ENCODE measurements at places on chromosomes 4 and X.

- DNase-seq: no peak
Measured at GRCh38 chr4:86587381-86588140, 6.6 kb upstream of the PTPN13 start.

- DNase-seq: no peak
Measured at GRCh38 chr4:47101453-47101852, 70.1 kb downstream of the GABRB1 start.

- no peak for DNase-seq
Measured at GRCh38 chrX:96373047-96373355, 311.6 kb upstream of the DIAPH2 start.

- DNase-seq: no peak
Measured at GRCh38 chr4:31272331-31273061, 552.3 kb downstream of the PCDH7 start.

GRCh38 chr4:163467082-163467770 is 6.3 kb downstream of the TKTL2 start:
- DNase-seq: no peak

DNA sequence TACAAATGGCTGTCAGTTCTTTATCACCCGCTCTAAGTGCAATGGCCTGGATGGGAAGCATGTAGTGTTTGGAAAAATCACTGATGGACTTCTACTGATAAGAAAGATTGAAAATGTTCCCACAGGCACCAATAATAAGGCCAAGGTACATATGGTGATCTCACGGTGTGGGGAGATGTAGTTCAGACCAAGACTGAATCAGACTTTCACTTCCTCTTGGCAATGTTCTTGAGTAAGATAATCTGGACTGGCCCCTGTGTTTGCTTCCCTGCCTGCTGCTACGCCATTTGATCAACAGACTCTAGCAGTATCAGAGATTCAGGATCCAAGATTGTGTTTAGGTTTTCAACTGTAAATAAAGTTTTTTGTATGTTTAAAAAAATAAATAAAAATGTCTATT is 682.2 kb upstream of the AMOT start:
- no peak for DNase-seq

GRCh38 chrX:154751203-154751668 is 359 bp upstream of the GAB3 start:
- DNase-seq: no peak

DNA sequence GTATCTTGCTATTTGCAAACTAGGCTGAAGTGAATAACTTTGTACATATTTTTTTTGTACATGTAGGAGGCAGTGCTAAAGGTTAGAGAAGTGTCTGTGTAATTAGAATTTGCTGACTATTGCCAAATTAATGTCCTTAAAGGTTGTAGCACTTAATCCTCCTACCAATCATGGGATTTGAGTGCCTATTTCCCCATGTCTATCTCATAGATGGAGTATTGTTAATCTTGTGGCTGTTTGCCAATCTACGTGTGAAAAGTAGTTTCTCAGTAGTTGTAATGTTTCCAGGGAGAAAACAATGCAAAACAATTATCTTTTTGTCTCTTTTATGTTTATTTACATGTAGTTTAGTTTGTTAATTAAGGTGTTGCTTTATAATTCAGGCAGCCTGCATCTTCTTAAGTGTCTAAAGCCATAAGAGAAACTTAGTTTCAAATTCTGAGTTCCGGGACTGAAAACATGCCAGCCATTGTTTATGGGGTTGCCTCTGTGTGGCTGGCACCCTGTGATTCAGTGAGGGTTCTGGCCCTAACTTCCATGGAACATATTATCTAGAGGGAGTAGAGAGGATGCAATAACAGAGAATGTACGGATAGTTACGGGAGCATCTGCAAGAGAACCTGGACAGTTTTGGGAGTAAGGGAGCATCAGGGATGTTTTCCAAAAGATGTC is 142.4 kb downstream of the KLHL8 start:
- DNase-seq: no peak

- DNase-seq: no peak
Measured at GRCh38 chrX:71214604-71215337, 8.3 kb upstream of the GJB1 start.

GRCh38 chr4:132662456-132662855 is 486.6 kb upstream of the PCDH10 start:
- DNase-seq: no peak

DNA sequence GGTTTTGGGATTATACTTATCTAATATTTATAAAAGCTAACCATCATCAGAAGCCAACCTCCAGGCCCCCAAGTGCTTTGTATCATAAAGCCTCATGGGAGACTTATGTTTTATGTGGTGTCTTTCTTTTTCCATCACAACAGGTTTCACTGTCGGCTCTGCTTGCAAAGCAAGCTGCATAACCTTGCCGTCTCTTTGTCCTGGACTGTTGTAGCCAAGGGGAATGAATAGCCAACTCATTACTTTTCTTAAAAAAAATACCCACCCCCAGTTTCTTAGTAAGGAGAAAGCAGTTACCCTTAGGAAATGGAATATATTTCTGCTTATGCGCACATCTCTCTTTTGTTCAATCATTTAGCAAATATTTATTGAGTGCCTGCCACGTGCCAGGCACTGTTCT is 40.7 kb downstream of the FAM184B start:
- DNase-seq: no peak

DNA sequence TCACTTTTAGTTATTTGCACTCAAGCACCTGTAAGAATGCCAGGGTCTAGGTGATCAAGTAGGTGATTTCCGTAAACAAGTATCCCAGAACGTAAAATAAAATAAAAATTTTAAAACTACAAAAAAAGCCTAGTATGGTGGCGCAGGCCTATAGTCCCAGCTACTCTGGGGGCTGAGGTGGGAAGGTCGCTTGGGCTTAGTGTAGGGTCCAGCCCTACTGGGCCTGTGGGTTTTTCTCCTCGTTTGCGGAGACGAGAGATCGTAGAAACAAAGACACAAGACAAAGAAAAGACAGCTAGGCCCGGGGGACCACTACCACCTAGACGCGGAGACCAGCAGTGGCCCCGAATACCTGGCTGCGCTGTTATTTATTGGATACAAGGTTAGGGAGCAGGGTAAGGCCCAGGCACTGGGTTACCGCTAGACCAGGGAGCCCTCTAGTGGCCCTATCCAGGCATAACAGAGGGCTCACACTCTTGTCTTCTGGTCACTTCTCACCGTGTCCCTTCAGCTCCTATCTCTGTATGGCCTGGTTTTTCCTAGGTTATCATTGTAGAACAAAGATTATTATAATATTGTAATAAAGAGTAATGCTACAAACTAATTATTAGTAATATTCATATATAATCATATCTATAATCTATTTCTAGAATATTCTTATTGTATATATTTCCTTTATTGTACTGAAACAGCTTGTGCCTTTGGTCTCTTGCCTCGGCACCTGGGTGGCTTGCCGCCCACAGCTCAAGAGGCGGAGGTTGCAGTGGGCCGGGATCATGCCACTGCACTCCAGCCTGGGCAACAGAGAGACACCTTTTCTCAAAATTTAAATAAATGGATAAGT is 38.4 kb downstream of the SAGE1 start:
- DNase-seq: no peak

DNA sequence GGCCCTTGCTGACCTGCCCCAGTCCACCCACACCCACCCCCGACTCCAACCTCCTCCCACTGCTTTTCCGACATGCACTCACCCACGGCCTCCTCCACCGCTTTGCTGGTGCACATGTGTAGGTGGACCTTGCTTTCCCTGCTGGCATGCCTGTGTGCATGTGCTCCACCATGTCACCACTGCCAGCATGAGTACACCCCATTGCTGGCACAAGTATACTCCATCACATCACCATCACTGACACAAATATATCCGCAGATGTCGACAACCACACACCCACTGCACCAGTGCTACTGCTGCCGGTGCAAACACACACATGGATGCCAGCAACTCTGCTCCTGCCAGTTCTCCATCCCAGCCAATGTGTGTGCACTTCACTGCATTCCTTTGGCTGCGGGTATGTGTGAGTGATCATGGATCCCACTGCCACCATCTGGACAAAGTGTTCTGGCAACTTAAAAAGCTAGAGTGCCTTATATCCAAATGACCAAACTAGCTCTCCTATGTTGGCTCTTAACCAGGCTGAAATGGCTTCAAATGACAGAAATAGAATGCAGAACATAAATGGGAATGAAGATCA is 1072.3 kb downstream of the RAPGEF2 start:
- DNase-seq: no peak

DNA sequence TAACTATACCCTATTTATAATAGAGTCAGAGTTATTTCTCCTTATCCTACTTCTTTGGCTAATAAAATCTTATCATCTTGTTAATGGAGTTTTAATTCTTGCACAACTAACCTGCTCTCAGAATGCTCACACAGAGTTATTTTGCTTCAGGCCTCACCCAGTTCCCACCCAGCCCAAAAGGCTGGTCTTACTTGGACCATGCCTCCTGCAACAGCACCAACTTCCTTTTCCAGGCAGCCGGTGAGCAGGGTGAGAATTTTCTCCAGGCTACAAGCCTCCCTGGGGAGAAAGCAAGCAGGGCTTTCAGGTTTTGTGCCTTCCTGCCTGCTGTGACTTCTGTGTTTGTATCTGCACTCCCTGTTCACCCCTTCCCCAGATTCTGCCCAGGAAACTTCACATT is 29.1 kb upstream of the BANK1 start:
- no peak for DNase-seq

- DNase-seq: no peak
Measured at GRCh38 chr4:29326816-29327215, 1393.4 kb upstream of the PCDH7 start.

GRCh38 chr4:16160457-16160856 is 65.8 kb downstream of the TAPT1 start:
- no peak for DNase-seq

- DNase-seq: no peak
Measured at GRCh38 chr4:38891051-38891983, 23.7 kb downstream of the FAM114A1 start.

DNA sequence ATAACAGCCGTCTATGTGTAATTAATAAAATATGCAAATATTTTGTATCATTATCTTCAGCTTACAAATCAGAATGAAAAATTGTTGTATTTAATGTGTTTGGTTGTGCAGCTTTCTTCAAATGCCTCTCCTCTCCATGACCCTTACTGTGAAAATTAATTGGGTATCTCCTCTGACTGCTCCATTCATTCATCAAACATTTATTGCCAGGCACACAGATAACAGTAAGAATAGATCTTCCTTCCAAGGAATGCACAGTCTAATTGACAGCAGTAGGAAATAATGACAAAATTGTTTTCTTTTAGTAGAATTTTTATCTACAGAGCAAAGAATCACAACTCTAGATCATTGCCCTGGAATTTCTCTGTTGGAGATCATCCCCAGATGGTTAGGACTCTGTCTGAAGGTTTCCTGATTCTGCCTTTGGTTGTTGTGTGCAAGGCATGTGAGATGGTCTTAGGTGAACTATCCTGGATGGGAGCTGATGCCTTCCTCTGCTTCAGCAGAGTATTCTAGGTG is 395.0 kb upstream of the FAT1 start:
- no peak for DNase-seq

DNA sequence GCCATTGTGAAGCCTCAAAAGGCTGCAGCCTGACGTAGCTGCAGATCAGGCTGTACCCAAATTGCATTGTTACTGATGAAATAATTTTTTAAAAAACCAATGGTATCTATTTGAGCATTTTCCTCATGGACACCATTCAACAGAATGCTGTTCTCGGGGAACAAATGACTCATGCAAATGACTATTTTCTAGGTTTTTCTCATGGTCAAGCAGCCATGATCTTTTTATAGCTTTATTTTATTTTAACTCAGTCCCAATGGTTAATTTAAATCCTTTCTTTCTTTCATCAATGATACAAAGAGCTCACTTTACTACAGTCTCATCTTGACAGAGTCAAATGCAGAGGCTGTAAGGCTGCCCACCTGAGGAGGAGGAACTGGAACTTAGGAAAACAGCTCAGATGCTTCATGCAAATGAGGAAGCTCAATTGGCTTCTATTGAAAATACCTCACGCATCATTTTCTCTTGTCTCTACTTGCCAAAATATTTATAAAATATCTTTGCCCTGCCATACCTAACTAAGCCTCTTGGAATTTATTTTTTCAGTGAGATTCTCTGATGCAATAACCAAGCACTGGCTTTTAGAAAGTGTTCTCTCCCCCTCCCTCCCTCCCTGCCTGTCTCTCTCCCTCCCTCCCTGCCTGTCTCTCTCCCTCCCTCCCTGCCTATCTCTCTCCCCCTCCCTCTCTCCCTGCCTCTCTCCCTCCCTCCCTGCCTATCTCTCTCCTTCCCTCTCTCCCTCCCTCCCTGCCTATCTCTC is 81.0 kb downstream of the SORBS2 start:
- no peak for DNase-seq

DNA sequence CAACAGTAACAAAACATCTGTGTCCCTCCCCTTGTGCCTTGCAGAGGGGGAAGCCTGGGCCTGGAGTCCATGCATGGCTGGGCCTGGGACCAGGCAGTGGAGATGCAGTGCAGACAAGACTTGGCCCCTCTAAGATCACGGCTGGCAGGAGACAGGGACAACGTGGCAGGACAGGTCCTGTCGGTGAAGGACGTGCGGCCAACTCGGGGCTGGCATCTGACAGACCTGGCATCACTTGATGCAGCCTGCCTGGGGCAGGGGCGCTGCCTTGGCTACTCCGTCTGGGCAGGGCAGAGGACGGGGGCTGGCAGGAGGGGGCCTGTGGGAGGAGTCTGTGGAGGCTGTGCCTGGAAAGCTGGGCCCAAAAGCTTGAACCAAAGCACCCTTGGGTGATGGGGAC is 112.1 kb downstream of the CPZ start:
- DNase-seq: no peak

DNA sequence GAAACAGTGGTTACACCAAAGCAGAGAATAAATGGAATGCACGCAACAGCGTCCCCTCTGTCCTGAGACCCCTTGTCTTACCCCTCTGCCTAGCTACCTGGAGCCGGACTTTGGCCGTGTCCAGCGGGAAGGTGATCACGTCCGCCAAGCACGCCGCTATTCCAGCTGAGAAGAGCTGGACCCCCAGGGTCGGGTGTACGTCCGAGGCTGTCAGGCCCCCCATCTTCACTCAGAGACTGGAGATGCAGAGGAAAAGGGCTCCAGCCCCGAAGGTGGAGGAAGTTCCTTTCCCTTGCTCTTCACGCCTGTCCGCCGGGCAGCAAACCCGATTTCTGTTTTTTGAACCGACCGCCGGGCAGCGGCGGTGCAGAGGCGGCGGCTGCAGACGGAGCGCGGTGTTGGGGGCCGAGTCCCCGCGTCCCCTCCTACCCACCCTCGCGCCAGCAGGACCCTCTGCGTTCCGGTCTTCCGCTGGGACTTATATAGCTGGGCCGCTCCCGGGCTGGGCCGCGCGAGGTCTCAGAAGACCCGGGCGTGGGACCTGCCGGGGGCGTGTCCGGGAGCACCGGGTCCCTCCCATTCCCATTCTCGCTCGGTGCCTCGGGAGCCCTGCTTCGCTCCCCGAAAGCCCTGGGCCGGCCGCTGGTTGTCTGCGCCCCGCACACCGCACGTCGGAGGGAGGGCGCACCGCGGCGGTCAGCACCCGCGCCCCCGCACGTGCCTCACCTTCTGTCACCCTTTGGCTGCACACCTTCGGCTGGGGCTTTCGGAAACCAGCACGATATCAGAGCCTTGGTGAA is at the start of gene UCP1:
Gene UCP1 (minus strand): TSS at position 455 of the 800 bp plus-strand sequence. CDS start 232 bp downstream, at position 223.
- DNase-seq: no peak

DNA sequence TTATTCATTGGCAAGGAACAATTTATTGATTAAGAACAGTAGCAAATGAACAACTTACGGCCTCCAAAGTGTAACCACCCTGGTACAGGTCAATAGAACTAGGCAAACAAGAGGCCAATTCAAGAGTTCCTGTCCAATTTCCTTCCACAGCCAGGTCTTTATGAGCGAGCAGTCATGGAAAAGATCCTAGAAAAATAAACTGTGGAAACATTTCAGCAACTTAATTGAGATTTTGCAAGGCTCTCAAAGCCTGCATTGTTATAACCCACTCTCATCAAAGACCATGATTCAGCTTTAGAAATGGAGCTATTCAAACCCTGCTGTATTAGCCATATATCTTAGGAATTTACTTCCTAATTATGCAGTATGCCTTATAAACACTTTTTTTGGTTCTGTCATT is 43.6 kb downstream of the UNC5C start:
- DNase-seq: no peak

Measured in DMS 273 treated with DMSO at 0.1 percent for 48 hours (cell line).